NCI-H774 (cell line): ENCODE measurements at places on chromosomes 4 and X.

- no peak for DNase-seq
Observed at GRCh38 chr4:113436360-113436759, 325.2 kb downstream of the CAMK2D start.

DNA sequence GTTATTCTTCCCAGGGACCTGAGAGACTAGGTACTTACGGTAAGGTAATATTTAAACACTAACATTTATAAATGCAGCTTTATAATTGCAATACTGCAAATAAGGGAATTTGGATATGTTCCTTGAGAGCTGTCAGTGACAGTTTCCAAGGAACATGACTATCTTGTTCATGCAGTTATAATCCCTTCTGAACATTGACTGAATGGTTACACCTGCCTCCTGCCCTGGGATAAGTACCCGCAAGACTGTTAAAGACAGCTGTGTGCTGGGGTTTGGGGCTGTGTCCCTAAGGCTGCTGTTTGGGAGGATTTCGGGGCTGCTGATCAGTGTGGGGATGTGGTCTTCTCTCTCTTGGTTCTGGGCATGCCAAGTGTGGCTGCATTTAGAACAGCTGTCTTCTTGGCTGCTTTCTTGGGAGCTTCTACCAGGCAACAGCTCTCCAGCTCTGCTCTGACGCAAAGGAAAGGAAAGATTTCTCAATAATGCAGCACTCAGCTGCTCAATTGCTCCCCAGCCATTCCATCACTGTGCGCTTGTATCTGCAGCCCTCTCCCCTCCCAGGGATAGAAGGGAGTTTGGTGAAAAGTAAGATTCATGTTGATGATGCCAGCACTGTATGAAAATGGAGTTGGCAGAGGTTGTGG is 298.8 kb upstream of the TAPT1 start:
- no peak for DNase-seq

GRCh38 chrX:5891378-5891777 is 337.3 kb downstream of the NLGN4X start:
- no peak for DNase-seq

GRCh38 chr4:183348706-183349659 is 26.8 kb upstream of the CLDN24 start:
- no peak for DNase-seq

GRCh38 chr4:117311215-117311614 is 225.8 kb upstream of the TRAM1L1 start:
- no peak for DNase-seq

- no peak for DNase-seq
Observed at GRCh38 chrX:1749499-1749898, 134.6 kb downstream of the ASMT start.

- no peak for DNase-seq
Observed at GRCh38 chrX:13383907-13384306, 64.1 kb upstream of the ATXN3L start.
